Effector memory CD8-positive, alpha-beta T cell (primary cell): ENCODE measurements at places on chromosomes 7 and 10.

GRCh38 chr7:84139986-84140729 lies 54.4 kb downstream of the SEMA3A start:
- no peak for DNase-seq
- H3K27me3 ChIP-seq, result no peaks in the 10 kb centered on the region
- no peaks in the 10 kb centered on the region for H3K36me3 ChIP-seq
- H3K4me1 ChIP-seq, result no peaks in the 10 kb centered on the region

DNA sequence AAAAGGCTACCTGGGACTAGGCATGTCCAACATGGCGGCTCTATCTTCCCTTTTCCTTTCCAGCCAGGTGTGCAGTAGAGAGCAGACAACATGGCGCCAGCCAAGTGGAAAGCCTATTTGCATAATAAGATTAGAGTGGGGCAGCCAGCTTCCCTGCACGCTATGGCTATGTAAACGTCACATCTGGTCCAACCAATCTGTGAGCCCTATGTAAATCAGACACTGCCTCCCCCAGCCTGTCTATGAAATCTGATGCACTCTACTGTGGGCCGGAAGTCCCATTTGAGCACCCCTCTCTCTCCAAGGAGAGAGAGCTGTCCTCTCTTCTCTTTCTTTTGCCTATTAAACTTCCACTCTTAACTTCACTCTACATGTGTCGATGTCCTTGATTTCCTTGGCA lies 984.9 kb upstream of the AUTS2 start:
- no peaks in the 10 kb centered on the region for H3K27me3 ChIP-seq
- no peak overlapping the region for H3K27ac ChIP-seq
- no peaks in the 10 kb centered on the region for H3K4me1 ChIP-seq
- no peaks in the 10 kb centered on the region for H3K36me3 ChIP-seq

DNA sequence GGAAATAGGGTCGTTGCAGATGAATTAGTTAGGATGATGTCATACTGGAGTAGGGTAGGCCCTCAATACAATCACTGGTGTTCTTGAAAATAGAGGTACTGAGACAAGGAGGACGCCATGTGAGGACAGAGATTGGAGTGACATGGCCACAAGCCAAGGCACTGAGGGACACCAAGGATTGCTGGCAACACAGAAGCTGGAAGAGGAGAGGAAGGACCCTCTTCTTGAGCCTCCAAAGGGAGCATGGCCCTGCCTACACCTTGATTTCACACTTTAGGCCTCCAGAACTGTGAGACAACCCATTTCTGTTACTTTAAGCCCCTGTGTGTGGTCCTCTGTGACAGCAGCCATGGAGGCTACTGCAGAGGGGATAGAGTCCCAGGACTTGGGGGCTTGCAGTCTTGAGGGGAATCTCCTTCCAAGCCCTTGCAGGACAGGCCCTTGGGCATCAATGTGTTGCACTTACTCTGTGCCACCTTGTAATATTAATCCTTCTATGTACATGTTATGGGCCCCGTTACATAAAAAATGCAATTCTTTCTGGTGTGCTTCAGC lies 3.7 kb upstream of the AOC1 start:
- H3K27ac ChIP-seq, result no peak overlapping the region
- peaks cover 26% of the 10 kb centered on the region for H3K27me3 ChIP-seq
- H3K4me1 ChIP-seq, result peaks cover 3% of the 10 kb centered on the region

- H3K4me1 ChIP-seq, result peaks cover 83% of the 10 kb centered on the region
- H3K27ac ChIP-seq, result peak overlapping the region; percentile 93
- DNase-seq, result no peak
- H3K36me3 ChIP-seq, result peaks cover 13% of the 10 kb centered on the region
Observed at GRCh38 chr10:71731791-71732190, 12.2 kb upstream of the C10orf105 start.

DNA sequence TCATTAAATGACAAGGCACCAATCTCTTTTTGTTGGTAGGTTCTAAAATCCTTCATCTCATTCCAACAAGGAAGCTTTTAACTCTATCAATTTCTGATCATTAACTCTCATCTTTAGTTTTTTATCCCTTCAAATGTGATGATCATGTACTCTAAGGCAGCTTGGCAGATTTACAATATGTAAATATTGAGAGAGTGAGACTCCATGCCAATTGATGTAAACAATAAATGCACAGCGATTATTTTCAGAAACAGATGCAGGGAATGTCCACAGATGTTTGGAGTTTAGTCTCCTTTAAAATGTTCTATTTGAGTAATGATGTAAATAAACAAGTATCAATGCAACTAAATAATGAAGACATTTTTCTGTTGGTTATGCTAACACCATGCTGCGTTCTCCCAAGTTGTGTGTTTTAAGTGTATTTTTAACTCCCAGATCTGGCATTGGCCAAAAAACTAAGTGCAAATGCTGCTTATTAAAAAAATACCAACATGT lies 213.8 kb downstream of the AHR start:
- H3K27me3 ChIP-seq, result no peaks in the 10 kb centered on the region
- no peak for DNase-seq
- H3K36me3 ChIP-seq, result no peaks in the 10 kb centered on the region
- H3K4me3 ChIP-seq, result no peak overlapping the region
- no peaks in the 10 kb centered on the region for H3K4me1 ChIP-seq
- no peak overlapping the region for H3K27ac ChIP-seq

GRCh38 chr7:5441840-5442503 lies 18.3 kb upstream of the TNRC18 start:
- no peak overlapping the region for H3K27ac ChIP-seq
- no peaks in the 10 kb centered on the region for H3K4me1 ChIP-seq
- DNase-seq, result no peak
- no peaks in the 10 kb centered on the region for H3K27me3 ChIP-seq

DNA sequence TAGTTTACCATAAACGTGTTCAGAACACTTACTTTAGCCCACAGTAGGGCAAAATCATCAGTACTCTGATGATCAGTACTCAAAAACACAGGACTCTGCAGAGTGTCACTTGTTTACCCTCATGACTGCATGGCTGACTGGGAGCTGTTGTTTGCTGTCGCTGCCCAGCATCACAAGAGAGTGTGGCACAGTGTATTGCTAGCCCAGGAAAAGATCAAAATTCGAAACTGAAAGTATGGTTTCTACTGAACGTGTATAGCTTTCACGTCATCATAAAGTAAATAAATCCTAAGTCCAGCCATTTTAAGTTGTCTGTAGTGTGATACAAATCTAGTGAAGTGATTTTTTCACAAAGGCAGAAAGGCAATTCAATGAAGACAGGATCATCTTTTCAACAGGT lies 184.6 kb downstream of the RAMP3 start:
- H3K4me1 ChIP-seq, result peaks cover 5% of the 10 kb centered on the region
- no peak overlapping the region for H3K27ac ChIP-seq
- no peak overlapping the region for H3K4me3 ChIP-seq
- no peaks in the 10 kb centered on the region for H3K36me3 ChIP-seq
- H3K27me3 ChIP-seq, result peaks cover 34% of the 10 kb centered on the region

DNA sequence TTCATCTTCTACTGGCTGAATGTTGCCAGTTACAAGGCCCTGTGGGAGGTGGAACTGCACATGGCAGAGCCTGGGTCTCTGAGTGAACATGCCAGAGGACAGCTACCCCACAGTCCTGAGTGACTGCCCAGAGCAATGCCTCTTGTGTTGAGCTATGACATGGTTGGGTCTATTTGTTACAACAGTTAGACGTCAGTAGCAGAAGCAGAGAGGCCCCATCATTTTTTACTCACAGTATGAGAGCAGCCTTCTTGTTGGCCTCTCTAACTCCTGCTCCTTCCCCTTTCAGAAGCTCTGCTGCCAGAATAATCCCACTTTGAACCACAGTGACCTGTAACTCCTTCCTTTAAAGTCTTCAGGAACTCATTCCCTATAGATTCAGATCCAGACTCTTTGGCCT lies 30.8 kb upstream of the NRP1 start:
- peaks cover 31% of the 10 kb centered on the region for H3K27me3 ChIP-seq
- H3K36me3 ChIP-seq, result no peaks in the 10 kb centered on the region
- no peaks in the 10 kb centered on the region for H3K4me1 ChIP-seq
- no peak for DNase-seq
- H3K27ac ChIP-seq, result no peak overlapping the region

DNA sequence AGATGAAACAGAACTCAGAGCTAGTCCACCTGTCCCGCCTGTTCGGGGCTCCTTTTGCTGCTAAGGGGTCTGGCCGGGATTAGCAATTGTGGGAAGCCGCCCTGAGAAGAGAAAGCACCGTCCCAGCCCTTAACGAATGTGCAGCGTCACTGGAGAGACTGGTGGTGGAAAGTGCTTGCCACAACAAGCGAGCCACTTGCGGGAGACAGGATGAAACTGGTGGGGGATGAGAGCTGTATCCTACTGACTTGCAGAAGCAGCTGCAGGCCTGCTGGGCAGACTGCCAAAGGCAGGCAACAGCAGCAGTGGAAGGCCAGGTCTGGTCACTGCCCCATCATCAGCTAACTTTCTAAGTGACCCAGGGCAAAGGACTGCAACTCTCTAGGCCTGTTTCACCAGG lies 95.4 kb downstream of the FAM53B start:
- H3K27ac ChIP-seq, result peak overlapping the region; percentile 99
- peaks cover 85% of the 10 kb centered on the region for H3K4me1 ChIP-seq
- no peak for DNase-seq
- H3K4me3 ChIP-seq, result peak overlapping the region; percentile 75

GRCh38 chr7:140360697-140361229 lies 37.6 kb downstream of the SLC37A3 start:
- no peak overlapping the region for H3K4me3 ChIP-seq
- DNase-seq, result no peak
- H3K36me3 ChIP-seq, result peaks cover 24% of the 10 kb centered on the region
- H3K27ac ChIP-seq, result peak overlapping the region; percentile 88
- H3K27me3 ChIP-seq, result no peaks in the 10 kb centered on the region

DNA sequence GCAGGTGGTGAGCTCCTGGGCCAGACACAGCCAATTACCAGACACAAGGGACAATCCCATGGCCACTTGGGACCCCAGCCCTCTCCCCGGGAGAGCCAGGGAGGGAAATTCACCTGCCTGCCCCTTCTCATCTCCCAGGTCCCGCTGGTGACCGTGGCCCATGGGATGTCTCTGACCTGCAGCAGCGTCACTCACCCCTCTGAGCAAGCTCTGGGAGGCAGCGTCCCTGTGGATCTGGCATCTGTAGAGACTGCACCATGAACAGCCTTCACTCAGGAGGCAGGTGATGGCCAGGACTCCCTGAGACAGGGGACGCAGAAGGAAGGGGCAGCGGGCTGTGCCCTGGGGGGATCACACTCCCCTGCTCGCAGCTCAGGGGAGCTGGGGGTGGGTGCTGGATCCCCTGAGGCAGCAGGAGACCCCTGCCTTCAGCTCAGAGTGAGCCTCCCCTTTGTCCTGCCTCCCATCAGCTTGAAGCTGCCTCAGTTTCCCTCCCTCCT lies 90.8 kb downstream of the FOXL3 start:
- peak overlapping the region; percentile 79 for H3K27ac ChIP-seq
- no peak for DNase-seq
- peaks cover 17% of the 10 kb centered on the region for H3K4me1 ChIP-seq
- H3K27me3 ChIP-seq, result no peaks in the 10 kb centered on the region
- H3K36me3 ChIP-seq, result no peaks in the 10 kb centered on the region
- H3K4me3 ChIP-seq, result peak overlapping the region; percentile 60

DNA sequence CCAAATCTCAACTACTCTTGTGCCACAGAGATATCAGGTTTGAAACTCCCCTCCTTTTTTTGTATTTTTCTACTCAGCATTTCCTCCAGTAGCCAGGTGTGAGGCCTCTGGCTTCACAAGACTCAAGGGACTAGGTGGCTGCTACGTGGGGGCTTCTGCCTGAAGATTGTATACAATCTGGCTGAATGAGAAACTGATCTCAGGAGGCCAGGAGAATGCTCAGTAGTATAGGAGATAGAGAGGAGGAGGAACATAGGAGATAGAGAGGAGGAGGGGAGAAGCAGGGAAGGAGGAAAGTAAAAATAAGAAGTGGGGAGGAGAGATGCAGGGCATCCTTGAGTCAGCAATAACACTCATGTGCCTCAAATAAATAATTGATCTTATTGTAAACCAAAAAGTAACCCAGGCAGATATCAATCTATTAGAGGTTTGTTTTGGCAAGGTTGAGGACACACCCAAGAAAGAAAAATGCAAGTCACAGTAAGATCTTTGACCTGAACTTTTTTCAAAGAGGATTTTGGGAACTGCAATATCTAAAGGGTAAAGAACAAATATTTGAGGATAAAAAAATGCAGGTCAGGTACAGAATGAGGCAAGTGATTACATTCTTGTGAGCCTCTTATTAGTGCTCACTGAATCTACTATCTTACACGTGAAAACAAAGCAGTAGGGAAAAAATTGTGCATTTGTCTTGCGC lies 36.8 kb downstream of the AKR1C8 start:
- no peaks in the 10 kb centered on the region for H3K36me3 ChIP-seq
- no peaks in the 10 kb centered on the region for H3K4me1 ChIP-seq
- no peak for DNase-seq
- no peak overlapping the region for H3K27ac ChIP-seq
- H3K4me3 ChIP-seq, result no peak overlapping the region
- H3K27me3 ChIP-seq, result no peaks in the 10 kb centered on the region

DNA sequence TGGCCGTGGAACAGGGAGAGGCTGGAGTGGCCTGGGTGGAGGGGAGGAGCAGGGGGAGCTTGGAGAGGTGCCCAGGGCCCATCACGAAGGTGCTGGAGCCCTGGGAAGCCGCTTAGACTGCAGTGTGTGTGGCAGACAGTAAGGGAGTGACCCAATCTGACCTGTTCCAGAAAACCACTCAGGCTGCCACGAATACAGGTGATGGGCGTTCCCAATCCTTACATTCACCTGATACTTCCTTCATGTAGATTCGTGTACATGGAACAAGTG lies 161.7 kb downstream of the SVIL start:
- H3K4me1 ChIP-seq, result peaks cover 4% of the 10 kb centered on the region
- no peak overlapping the region for H3K27ac ChIP-seq
- H3K4me3 ChIP-seq, result no peak overlapping the region
- peaks cover 27% of the 10 kb centered on the region for H3K36me3 ChIP-seq
- DNase-seq, result no peak

GRCh38 chr10:74190494-74190893 lies 39.5 kb downstream of the ADK start:
- no peaks in the 10 kb centered on the region for H3K27me3 ChIP-seq
- H3K4me3 ChIP-seq, result peak overlapping the region; percentile 52
- no peak for DNase-seq
- peak overlapping the region; percentile 44 for H3K27ac ChIP-seq
- H3K4me1 ChIP-seq, result peaks cover 24% of the 10 kb centered on the region

GRCh38 chr10:119165171-119166117 lies at the start of gene SFXN4:
Gene SFXN4 (minus strand): TSS chr10:119165714. CDS start chr10:119165647, 67 bp downstream.
- H3K4me3 ChIP-seq, result peak within 1 kb of the TSS; percentile 88
- H3K27ac ChIP-seq, result peak within 1 kb of the TSS; percentile 88
- DNase-seq, result peak; percentile 80
- H3K4me1 ChIP-seq, result peaks cover 16% of the 10 kb centered on the region
- peaks cover 14% of the 10 kb centered on the region for H3K36me3 ChIP-seq
- H3K27me3 ChIP-seq, result no peaks in the 10 kb centered on the region
